ENCODE measurements at places on chromosomes 12 and 14.

- no peak for DNase-seq
These were observed 12.3 kb upstream of the C12orf71 start for GRCh38 chr12:27094726-27095125.

GRCh38 chr12:109462868-109463692 is 14.0 kb downstream of the KCTD10 start:
- no peak for DNase-seq

DNA sequence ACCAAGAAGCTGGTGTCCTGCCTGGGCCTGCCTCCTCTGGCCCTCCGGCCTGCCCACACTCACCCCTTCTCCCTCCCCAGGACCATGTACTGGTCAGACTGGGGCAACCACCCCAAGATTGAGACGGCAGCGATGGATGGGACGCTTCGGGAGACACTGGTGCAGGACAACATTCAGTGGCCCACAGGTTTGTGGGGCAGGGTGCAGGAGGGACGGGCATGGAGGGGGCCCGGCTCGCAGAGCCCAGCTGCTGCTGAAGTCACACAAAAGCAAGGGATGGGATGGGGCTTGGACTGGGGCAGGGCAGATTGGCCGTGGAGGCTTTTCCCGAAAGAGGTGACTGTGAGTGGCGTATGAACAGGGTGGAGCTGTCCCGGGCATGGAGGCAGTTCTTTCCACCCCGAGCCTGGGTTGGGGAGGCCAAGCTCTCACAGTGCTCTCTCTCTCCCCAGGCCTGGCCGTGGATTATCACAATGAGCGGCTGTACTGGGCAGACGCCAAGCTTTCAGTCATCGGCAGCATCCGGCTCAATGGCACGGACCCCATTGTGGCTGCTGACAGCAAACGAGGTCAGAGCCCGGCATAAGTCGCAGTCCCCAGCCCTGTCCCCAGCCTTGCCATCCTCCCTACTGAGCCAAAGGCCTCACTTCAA is 7.8 kb upstream of the NXPH4 start:
- DNase-seq = no peak

- DNase-seq = no peak
These were observed 220.3 kb downstream of the FBXL14 start for GRCh38 chr12:1373901-1374735.

GRCh38 chr12:113427882-113428281 is 5.7 kb downstream of the SDSL start:
- DNase-seq = no peak

- no peak for DNase-seq
These were observed 65.7 kb downstream of the TMEM30B start for GRCh38 chr14:61215222-61216020.

GRCh38 chr12:42469355-42470175 is 120.0 kb downstream of the PRICKLE1 start:
- DNase-seq = no peak

DNA sequence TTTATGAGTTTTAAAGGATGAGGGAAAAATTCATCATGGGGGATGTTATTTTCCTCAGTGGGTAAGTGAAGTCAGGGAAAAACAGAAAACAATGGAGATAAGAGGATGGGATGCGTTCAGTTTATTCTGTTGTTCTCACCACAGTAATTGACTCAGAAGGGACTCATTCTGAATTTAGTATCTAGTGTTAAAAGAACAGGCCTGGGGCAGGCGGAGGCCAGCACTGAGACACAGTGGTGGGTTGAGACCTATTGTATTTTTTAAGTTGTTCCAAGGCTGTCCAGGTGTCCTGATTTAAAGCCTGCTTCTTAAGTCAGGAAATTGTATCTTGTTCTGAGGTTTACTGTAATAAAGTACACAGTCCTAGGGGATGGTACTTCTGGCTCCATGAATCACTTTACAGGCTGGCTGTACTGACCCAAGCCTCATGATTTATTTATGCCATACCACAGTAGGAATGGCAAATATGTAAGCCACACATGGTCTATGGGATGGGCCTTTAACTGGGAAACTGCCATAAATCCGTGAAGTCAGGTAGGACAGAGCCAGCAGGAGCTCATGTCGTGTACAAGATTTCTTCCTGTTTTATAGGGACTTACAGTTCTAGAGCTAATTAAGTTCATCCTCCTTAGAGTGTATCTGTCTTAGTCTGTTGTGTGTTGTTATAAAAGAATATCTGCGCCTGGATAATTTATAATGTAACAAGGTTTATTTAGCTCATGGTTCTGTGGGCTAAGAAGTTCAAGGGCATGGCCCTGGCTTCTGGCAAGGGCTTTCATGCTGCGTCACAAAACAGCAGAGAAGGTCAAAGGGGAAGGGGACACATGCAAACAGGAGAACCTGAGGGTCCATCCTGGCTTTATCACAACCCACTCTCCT is 244.1 kb downstream of the FBXL14 start:
- no peak for DNase-seq

DNA sequence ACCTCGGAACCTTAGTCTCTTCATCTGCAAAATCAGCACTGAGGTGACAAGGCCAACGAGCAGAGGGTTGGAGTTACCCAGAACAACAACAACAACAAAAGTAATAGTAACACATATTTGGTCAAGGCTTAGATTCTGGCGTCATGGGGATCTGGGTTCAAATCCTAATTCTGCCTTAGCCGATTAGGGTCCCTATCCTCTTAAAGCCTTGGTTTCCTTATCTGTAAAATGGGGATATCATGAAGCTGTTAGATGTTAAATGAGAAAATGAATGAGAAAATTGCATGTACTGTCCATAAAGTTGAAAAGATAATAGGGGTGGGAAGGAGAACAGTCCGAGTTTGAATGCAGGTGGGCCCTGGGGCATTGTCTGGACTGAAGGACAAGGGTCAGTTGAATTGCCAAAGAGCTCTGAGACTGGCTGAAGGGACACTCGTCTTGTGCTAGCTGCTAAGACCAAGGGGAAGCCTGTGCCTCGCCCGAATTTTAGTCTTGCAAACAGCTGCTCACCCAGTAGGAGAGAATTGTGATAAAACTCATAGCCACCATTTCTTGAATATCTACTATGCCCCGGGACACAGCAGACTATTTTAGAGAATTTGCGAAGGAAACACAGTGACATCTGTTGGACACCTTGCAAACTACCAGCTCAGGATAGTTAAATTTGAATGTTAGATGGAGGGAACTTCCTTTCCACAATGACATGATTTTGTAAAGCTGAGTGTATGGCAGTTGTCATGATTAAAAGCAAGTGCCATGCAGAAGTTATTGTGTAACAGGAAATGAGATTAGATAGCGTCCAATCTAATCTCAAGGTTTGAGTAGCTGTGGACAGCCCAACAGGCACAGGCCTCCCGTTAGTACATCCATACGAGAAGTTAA is 6.8 kb upstream of the HNF1A start:
- peak; percentile 52 for DNase-seq

- DNase-seq = no peak
These were observed 6.2 kb upstream of the DYRK4 start for GRCh38 chr12:4555804-4556203.

DNA sequence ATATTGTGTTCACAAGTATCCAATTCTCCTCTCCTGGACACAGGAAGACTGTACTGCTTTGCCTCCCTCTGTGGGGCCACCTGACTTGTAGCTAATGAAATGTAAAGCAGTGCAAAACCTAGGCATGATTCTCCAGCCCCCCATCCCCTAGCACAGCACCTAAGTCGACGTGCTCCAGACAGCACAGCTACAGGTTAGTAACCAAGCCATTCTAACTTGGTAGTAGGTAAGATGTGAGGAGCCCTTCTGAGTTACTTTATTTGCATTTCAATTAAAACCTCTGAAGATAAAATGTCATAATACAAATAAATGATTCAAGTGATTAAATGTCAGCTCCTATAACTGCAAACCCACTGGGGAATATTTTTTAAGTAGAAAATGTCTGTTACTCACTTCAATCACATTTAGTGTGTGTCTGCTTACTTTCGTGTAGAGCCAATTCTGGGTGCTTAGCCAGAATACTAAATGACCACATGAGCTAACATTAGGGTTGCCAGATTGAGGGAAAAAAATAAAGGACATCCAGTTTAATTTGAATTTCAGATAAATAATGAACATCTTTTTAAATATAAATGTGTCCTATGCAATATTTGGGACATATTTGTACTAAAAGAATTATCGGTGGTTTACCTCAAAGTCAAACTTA is 64.8 kb upstream of the HIF1A start:
- DNase-seq = no peak

DNA sequence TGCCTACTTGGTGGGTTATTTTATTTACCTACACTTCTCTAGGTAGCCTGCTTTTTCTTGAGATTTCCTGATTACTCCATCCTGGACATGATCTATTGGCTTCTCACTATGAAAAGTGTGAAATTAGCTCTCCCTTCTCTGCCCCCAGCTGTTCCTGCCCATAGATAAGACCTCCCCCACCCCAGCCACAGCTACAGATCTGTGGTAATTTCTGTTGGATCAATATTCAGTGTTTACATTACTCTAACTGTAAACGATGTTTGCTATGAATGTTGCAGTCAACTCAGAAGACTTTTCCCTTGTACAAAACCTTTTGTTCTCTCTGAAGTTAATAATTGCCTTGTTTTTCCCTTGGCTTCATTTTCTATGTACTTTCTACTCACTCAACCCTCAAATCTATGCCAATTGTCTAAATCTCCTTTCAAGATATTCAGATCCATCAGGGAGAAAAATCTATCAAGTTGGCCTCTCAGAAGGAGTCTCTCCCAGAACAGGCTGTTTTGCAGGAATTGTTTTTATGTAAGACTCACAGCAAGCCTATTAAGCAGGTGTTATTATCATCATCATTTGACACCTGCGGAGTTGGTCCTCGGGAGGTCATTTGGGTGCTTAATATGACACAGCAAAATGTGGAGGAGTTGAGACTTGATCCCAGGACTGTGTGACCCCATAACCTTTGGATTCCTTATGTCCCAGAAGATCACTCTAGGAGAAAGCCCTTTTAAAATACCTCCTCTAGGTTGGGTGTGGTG is 227.4 kb downstream of the SUDS3 start:
- DNase-seq = no peak

DNA sequence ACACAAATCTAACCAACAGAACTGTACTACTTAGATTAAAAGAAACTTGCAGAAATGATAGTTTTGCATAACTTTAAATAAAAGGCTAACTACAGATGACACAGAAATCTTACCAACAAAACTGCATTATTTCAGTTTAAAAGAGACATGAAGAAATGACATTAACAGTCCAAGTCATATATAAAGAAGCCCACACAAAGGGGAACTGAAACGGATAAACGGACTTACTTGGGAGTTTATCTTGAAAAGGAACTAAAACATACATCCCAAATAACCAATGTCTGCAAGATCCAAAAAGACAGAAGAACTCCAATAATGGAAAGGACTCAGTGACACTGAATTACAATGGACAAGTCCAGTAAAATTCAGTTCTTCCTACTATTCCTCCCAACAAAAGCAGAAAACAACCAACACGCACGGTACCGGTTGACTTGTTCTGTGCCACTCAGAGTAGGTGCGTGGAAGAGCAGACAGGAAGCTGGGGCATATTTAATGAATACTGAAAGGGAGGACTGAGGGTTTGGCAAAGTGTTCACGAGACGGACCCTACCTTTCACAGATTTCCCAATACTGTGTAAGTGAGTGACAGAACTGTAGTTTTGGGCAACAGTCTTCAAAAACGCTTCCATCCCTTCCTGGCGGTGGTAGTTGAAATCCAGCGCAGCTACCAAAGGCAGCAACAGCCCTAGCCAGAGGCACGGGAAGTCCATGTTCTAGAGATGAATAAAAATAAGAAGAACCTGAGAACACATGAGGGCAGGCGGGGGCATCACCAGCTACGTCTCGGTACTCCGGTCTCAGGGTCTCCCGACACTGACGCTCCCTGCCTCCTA is 627 bp downstream of the CPM start:
- no peak for DNase-seq

- DNase-seq = no peak
These were observed 162.1 kb downstream of the FUT8 start for GRCh38 chr14:65574611-65575010.

DNA sequence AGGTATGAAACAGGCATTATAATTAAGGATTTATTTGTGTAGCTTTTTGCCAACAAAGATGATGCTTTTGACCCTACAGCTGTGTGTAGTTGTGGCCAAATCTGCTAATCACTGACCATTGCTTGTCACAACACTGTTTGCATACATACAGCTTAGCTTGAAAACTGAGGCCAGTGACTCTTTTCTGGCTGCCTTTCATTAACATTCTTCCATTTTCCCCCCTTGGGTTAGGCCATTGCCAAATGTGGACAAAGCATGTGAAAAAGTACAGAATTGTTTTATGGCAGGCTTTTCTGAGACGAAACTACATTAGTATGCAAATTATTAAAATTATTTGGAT is 263.3 kb downstream of the SLC16A7 start:
- DNase-seq = no peak

GRCh38 chr12:89787763-89788162 is 79.1 kb upstream of the ATP2B1 start:
- no peak for DNase-seq

DNA sequence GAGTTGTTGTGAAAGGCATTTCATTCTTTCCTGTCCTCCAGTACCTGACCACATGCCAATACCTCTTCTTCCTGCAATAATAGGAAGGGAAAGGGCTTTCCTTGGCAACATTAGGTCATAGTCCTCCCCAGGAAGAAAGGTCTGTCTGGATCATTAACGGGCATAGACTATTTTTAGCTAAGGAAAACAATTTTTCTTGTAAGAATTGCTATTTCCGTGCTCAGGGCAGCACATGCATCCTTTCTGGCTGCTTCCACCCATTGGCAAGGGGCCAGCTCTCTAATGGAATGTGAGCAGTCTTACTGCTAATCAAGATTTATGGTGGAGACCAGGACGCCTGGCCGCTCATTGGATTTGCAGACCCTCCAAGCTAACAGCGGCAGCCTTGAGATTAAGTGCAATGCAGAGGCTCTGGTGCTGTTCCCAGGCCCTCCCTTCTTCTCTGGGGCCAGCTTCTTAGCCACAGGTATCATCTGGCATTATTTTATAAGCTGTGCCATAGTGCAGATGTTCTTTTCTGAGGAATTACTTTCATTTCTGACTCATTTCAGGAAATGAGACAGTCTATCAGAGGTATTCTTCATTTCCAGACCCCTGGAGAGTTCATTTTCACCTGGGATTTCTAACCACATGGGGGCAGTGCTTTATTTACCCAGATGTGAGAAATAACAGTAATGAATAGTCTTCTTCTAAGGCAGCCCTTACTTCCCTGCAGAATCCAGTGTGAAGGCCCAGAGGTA is 52.9 kb downstream of the ANO6 start:
- DNase-seq = peak; percentile 3

DNA sequence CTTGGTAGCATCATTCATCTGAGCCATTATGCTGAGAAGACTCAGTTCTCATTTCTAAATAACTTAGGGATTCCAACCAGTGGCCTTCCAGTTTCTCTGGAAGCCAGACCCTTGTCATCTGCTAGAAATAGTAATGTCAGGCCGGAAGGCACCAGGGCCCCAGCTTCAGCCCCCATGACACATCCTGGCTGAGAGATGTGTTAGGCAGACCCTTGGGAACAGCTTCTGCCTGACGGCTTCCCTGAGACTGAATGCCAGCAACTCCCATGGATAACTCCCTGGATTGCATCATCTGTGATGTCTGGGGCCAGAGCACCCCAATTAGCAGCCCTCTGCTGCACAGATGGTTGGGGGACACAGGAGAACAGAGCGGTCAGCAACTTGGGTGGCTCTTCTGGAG is 583.5 kb upstream of the TBX3 start:
- no peak for DNase-seq

Data from DMS 273 treated with DMSO at 0.1 percent for 48 hours (cell line).